ENCODE measurements at places on chromosomes 7 and 10.
A peak's percentile ranks its signal among the peaks of the same experiment; 100 is the strongest.

- no peak for DNase-seq
These were observed 83.6 kb upstream of the DLX6 start for GRCh38 chr7:96921771-96922170.

- no peak for DNase-seq
These were observed 596.5 kb downstream of the NXPH1 start for GRCh38 chr7:9029681-9030530.

GRCh38 chr10:88478256-88478655 is 104.9 kb downstream of the RNLS start:
- no peak for DNase-seq

DNA sequence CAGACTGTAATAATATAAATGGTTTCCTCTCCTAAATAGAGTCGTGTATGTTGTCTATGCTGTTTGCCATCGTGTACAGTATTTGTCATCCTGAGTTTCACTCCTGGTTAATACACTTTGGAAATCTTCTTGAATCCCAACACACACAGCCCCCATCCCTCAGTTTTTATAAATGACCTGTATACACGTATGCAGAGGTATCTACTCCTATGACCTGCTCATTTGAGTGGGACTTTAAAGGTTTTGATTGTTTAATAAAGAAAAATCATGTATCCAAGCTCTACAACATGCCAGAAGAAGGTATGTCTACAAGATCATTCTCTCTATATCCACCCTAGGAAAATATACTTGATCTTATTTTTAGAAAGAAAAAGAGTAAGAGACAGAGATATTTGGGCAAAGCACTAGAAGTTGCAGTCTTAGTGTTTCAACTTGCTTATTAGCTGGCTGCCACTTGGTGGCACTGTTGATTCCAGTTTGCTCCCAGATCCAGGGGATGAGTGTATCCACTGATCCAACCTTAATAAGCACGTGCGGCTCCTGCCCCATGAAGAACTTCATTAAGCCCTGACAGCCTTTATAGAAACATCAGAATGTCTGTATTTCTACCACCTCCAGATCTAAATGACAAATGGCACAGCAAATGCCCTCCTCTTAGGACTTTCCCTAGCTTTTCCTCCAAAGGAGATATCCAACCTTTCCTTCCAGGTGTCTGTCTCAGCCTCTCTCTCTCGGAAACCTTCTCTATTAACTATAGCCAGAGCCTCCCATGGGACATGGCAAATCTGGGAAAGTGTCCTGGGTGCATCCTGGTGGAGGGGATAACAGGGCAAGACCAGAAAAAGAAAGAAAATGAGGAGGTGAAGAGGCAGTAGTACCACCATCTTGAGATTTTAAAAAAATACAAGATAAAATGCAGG is 181.6 kb upstream of the NEBL start:
- peak; percentile 79 for DNase-seq

GRCh38 chr7:16399265-16399831 is 22.0 kb downstream of the CRPPA start:
- DNase-seq, result no peak

DNA sequence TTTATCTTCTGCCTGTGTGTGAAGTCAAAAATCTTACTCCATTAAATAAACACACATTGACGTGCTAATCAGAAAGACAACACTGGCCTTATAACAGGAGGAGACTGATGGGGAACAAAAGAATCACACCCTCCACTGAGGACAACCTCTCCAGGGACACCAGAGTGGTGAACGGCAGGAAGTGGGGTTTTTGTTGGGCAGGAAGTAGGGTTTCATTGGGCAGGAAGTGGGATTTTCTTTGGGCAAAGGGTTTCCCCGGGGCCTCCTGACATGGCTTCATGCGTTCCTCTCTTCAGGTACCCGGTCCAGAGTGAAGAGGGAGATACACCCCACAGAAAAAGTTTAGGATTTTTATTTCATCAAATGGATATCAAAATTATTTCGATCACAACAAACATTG is 30.6 kb downstream of the ADARB2 start:
- DNase-seq, result peak; percentile 57

DNA sequence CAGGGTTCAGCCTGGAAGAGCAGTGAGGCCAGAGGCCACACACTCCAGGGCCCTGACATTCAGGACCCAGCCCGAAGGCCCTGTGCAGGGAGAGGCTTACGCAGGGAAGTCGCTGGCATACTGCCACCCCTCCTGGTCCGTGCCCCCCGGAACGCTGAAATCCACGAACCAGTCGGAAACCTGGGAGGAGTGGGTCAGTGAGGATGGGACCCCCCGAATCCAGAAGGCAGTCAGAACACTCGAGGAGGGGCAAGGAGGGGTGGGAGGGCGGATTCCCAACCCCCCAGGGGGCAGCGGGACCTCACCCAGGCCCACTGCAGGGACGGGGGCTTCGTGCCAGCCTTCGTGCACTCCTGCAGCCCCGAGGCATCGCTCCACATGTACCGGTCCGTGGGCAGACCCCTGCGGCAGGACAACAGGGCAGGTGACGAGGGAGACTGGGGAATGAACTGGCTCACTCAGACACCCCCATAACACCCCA is 13.5 kb downstream of the BHLHA15 start:
- no peak for DNase-seq

GRCh38 chr10:123567984-123568739 is 98.0 kb upstream of the GPR26 start:
- no peak for DNase-seq

DNA sequence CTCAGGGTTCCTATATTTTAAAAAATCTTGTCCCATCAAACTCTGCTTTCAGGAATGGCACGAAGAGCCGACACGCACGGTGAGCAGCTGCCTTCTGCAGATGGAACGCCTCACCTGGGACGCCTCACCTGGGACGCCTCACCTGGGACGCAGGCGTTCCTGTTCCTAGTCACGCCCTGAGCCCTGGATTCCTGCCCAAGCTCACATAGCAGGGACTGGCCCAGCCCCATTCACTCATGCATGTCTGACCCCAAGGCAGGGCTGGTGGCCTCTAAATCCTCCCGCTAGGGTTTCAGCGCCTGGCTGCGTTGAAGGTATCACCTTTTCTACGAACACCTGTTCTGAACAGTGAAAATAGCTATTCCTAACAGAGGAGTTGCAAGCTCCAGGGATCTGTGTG is 49.8 kb downstream of the CARD11 start:
- no peak for DNase-seq

DNA sequence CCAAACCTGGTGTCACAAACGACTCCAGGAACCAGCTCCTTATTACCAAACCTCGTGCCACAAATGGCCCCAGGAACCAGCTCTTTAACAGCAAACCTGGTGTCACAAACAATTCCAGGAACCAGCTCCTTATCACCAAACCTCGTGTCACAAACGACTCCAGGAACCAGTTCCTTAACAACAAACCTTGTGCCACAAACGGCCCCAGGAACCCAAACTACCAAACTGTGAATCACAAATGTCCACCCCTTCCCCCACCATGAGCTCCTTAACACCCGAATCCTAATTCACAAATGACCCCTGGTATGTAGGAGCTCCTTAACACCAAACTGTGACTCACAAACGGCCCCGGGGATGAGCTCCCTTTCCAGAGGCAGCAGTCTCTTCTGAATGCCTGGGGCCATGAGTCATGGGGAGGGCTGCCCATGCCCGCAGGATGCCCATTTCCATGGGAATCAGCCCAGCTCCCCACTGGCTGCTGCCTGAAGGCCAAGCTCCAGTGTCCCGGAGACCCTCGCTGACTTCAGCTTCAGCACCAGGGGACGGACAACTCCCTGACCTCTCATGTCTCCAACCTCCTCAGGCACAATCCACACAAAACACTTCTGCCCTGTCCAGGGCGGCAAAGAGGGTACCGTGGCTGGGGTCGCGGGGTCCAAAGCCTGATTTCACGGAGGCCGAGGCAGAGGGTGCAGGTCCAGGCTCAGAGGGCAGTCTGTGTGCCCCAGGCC is 213.1 kb downstream of the ELFN1 start:
- no peak for DNase-seq

GRCh38 chr7:39272691-39273090 is 293.5 kb upstream of the YAE1 start:
- DNase-seq, result no peak

All from Karpas-422 (cell line).